ENCODE measurements at places on chromosomes 2 and 18.
A peak's percentile ranks its signal among the peaks of the same experiment; 100 is the strongest.

GRCh38 chr18:40866968-40867367, 1088.1 kb upstream of the PIK3C3 start:
- DNase-seq: no peak

GRCh38 chr2:55425431-55425831, 5.8 kb upstream of the CCDC88A start:
- peak; percentile 85 for DNase-seq

DNA sequence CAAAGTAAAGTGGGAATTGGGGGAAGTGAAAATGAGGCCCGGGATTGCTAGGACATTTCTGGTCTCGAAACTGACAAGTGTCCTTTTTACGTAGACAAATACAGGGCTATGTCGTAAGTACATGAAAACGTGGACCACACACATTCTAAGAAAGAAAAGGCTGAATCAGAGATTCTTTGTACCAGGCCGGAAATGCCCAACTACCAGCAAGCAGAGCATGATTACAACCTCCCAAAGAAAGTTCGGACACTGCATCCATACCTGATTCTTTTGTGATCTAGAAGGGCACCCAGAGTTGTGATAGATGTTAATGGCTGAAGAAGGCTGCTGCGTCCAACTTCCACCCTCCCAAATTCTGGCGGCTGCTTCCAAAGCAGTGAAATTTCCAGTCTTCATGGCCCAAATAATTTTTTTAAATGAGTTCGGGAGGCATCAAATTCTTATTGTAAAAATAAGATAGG, 1.7 kb downstream of the RBMS1 start:
- peak; percentile 84 for DNase-seq

GRCh38 chr18:40883271-40883670, 1071.8 kb upstream of the PIK3C3 start:
- DNase-seq: no peak

- DNase-seq: no peak
These were observed 10.3 kb downstream of the ITGA6 start for GRCh38 chr2:172437419-172438341.

DNA sequence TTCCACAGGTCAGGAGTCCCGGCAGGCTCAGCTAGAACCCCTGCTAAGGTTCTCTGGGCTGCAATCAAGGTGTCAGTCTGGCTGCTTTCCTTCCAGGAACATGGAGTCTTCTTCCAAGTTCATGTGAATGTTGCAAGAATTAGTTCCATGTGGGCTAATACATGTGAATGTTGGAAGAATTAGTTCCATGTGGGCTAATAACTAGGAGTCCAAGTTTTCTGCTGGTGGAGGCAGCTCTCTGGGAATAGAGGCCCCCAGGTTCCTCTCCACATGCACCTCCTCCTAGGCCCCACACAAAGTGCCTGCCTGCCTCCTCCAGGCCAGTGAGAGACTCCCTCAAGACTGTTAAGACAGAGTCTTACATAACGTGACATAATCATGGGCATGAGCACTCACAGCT, 140.8 kb upstream of the SLC35G4 start:
- DNase-seq: no peak

- DNase-seq: no peak
These were observed 13.7 kb downstream of the SESTD1 start for GRCh38 chr2:179250848-179251504.

DNA sequence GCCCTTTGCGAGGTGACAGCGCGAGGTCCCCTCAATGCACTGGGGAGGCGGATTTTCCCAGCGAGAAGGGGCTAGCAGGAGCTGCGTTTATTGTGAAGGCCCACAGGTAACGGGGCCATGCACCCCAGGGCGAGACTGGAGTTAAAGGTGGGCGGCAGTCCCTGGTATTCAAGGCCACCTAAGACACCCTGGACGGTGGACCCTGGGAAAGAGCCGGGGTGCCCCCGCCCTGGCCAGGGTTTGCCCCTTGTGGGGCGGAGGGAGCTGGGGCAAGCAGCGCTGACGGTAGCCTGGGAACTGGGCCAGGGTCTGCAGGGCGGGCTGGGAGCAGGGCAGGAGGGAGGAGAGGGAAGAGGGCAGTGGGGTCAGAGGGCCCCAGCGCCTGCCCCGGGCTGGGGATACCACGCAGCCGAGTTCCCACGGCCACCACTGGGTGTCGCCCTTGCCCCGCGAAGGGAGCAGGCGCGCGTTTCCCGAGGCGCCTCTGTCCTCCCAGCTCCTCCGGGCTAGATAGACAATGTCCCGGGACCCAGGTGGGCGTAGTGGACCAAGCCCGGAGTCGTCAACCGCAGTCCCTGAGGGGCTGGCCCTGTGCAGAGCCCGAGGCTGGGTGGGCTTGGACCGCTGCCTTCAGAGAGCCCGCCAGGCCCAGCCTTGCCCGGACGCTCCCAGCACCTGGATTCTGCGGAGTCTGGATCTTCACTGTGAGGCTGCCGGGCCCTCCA, 80.2 kb downstream of the SMAD4 start:
- peak; percentile 67 for DNase-seq

DNA sequence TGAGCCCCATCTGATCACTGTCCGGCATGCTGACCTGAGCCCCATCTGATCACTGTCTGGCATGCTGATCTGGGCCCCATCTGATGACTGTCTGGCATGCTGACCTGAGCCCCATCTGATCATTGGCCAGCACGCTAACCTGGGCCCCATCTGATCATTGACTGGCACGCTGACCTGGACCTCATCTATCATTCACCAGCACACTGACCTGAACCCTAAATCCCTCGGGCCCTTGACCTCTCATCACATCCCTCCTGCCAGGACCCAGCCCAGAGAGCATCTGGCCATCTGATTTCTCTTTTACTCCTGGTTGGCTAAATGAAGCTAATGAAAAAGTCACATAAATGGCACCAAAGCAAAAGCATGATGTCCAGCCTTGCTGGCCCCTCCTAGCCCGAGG, 207.1 kb downstream of the NDUFA10 start:
- no peak for DNase-seq

- DNase-seq: peak; percentile 69
These were observed 239.6 kb downstream of the BABAM2 start for GRCh38 chr2:28129955-28130695.

DNA sequence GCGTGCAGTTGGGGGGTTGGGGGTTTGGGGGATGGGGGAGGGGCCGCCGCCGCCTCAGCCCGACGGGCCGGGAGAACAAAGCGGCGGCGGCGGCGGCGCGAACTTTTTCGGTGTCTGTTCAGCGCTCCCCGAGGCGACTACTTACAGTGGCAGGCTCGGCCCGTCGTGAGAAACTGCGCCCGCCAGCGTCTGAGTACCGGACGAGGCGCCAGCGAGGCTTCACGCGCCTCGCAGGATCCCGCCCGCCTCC, 172 bp downstream of the PRKD3 start:
- no peak for DNase-seq

- DNase-seq: no peak
These were observed 3.3 kb downstream of the SLC9A2 start for GRCh38 chr2:102622646-102623045.

DNA sequence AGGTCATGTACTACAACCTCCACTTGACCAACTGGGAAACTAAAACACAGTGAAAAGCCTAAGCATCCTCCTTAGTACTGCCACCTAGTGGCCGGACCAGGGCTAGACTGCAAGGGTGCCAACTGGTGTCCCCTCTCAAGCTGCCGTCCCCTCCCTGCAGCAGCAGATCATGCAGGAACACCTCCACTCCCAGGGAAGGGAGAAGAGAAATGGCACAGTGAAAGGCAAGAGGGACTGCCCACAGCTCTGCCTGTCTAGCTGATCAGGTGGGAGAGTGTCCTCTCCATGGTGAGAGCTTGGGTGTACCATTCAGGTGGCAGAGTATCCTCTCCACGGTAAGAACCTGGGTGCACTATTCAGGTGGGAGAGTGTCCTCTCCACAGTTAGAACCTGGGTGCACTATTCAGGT, 78.1 kb downstream of the AAK1 start:
- peak; percentile 46 for DNase-seq

- DNase-seq: no peak
These were observed 3.0 kb upstream of the OSBPL1A start for GRCh38 chr18:24400587-24400986.

GRCh38 chr18:59575995-59576394, 121.2 kb downstream of the CCBE1 start:
- no peak for DNase-seq

- DNase-seq: peak; percentile 12
These were observed at the start of gene GPR75 for GRCh38 chr2:53859206-53860181. GPR75 (minus strand) TSS chr2:53859967; CDS start chr2:53854756, 5,211 bp downstream.

DNA sequence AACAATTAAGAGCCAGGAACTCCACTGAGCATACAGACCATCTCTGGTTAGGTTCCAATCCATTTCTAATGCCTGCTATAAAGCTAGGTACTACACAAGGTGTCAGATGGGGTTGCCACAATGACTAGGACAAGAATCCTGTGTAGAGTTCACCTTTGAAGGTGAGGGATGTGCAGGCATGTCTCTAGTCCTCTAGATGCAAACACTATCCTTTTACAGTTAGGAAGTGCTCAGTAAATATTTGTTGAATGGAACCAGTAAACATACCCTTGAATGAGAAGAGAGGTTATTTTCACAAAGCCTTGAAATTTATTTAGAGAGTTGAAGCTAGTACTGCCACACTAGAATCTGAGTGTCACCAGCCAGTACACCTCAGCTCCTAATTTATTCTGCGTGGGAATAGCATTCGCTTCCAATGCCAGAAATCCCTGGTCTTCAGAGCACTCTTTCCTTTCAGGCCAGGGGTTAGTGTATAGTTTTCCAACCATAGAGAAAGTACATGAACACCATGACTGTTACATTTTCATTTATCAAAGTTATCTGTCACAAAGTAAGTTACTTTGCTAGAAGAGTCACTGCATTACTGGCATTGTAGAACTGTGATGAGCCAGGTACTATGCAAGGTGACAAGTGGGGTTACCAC, 48.3 kb downstream of the STAT1 start:
- no peak for DNase-seq

DNA sequence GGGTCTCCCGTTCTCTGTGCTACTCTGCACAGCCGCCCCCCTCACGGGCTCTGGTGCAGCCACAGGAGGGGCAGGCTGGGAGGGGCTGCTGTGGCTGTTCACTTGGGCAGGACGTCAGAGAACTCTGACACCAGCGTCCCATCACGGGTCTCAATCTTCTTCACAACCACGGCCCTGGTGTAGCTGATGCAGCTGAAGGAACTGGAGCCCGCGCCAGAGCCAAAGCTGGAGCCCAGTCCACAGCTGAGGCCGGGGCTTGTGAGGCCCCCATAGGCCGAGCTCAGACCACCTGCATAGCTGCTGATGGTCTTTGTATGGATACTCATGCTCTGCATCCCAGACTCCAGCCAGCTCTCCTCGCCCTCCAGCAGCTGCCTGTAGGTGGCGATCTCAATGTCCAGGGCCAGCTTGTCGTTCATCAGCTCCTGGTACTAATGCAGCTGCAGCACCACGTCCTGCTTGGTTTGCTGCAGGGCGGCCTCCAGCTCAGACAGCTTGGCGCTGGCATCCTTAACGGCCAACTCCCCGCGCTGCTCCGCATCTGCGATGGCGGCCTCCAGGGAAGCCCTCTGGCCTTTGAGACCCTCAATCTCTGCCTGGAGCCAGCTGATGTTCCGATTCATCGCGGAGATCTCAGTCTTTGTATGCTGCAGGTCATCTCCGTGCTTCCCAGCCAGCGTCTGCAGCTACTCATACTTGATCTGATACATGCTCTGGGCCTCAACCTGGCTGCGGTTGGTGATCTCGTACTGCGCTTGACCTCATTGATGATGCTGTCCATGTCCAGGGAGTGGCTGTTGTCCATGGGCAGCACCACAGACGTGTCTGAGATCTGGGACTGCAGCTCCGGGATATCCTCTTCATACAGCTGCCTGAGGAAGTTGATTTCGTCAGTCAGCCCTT, 7.4 kb upstream of the DUSP19 start:
- DNase-seq: peak; percentile 37

DNA sequence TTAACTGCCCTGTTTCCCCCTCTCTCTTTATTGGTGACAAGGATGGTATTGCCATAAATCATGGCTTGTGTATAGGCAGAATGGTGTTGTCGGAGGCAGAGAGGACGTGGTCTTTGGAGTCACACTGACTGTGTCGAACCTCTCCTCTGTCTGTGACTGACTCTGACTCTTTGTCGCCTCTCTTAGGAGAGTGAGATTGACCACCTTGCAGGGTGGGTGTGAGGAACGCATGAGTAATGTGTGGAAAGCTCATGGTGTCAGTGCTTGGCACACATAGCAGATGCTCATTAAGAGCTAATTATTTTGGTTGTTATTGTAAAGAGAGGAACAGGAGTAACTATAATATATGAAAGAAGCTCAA, 145.6 kb downstream of the TTC27 start:
- DNase-seq: no peak

- DNase-seq: peak; percentile 49
These were observed 23.3 kb upstream of the MAPRE3 start for GRCh38 chr2:26946841-26947784.

DNA sequence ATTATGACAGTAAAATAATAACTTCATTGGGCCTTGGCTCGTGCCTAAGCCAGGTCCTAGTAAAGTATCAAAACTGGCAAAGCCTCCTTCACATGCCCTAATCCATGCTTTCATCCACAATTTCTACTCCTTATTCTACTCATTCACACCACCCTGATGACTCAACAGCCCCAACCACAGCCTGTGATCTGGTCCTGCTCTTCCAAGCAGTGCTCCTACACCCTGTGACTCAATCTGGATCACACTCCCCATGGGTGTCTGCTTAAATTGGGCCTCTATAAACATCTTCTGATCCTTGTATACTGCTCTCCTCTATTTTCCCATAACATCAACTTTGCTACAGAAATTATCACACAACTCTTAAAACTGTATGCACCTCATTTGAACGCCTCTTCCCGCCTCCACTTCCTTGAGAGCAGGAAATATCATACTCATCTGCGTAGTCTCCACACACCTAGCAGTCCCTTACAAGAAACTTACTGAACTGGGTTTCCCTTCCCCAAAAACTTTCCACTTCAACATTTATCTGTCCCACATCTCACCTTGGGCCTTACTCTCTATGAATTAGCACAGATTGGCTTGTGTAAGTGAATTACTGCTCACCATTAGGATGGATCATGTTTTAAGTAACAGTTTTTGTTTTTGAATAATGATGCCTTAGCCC, 15.9 kb downstream of the GTF3C3 start:
- peak; percentile 21 for DNase-seq

- no peak for DNase-seq
These were observed 142.6 kb downstream of the RTP5 start for GRCh38 chr2:242011991-242012764.

Data from adipocyte (in vitro differentiated cells).